ENCODE measurements at places on chromosomes 7 and 10.

- DNase-seq: no peak
Observed at GRCh38 chr10:121838149-121838548, 89.7 kb downstream of the ATE1 start.

GRCh38 chr10:72679838-72680241 is 12.1 kb upstream of the MCU start:
- DNase-seq: no peak

GRCh38 chr10:55174419-55174818 is 373.4 kb upstream of the PCDH15 start:
- DNase-seq: no peak

- DNase-seq: no peak
Observed at GRCh38 chr10:119245272-119245671, 37.9 kb downstream of the GRK5 start.

DNA sequence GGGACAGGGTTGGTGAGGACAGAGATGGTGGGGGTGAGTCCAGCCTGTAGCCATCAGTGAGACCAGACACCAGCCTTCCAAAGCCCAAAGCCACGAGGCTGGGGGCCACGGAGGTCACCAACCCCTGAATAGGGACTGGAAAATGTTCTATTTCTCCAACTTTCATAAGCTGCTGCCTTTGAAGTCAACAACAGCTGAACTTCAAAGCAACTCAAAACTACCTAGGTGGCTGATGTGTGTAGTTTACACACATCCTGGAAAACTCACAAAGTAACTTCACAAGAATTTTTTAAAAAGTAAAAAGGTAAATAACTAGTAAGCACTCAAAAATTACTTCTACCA is 88.8 kb downstream of the CHST15 start:
- no peak for DNase-seq
